ENCODE measurements at places on chromosomes 5 and 9. TPM values are rescaled to one million over a fixed set of nuclear protein-coding genes. Genes with fewer than 3 reads are reported as not detected.

The PCDHB4 gene
- not detected for total RNA-seq

The SLC36A3 gene
- not detected for total RNA-seq

The KCTD16 gene
- total RNA-seq = not detected

The KIF4B gene
- total RNA-seq = not detected

The SH3RF2 gene
- total RNA-seq = 4.5 TPM

The CLPTM1L gene
- 104 TPM for total RNA-seq

The LRRC8A gene
- 39.7 TPM for total RNA-seq

The SARDH gene
- total RNA-seq = 15.6 TPM

The IGFBPL1 gene
- not detected for total RNA-seq

The RASGEF1C gene
- not detected for total RNA-seq

The CXXC5 gene
- total RNA-seq = 4.6 TPM

The CTNND2 gene
- total RNA-seq = not detected

The PLAC8L1 gene
- 0.67 TPM for total RNA-seq

The BTNL3 gene
- not detected for total RNA-seq

The B4GALT7 gene
- total RNA-seq = 24.2 TPM

The CAVIN4 gene
- total RNA-seq = 0.25 TPM

The BSPRY gene
- total RNA-seq = 0.57 TPM

The CCDC183 gene
- total RNA-seq = 2.3 TPM

The TMEM174 gene
- total RNA-seq = not detected

The DMRTA1 gene
- not detected for total RNA-seq

The OCLN gene
- 1.4 TPM for total RNA-seq

The PLPP1 gene
- total RNA-seq = 8.1 TPM

The FOXD4 gene
- 0.32 TPM for total RNA-seq

The KCNIP1 gene
- not detected for total RNA-seq

The PIK3R1 gene
- total RNA-seq = 366 TPM

The JAKMIP2 gene
- 2.9 TPM for total RNA-seq

The PCDHGA9 gene
- not detected for total RNA-seq

The WDR31 gene
- 0.22 TPM for total RNA-seq

The OSMR gene
- not detected for total RNA-seq

The SPATA31A3 gene
- total RNA-seq = not detected

The NR4A3 gene
- 84.1 TPM for total RNA-seq

The C9 gene
- not detected for total RNA-seq

The LNPEP gene
- total RNA-seq = 95.7 TPM

The FBLL1 gene
- total RNA-seq = not detected

The IL4 gene
- 2.1 TPM for total RNA-seq

The ANKRD34B gene
- total RNA-seq = not detected

The BAAT gene
- total RNA-seq = 0.15 TPM

The RNF183 gene
- not detected for total RNA-seq

The CER1 gene
- not detected for total RNA-seq
